GM12892 (cell line): ENCODE measurements at places on chromosomes 6 and 20.

DNA sequence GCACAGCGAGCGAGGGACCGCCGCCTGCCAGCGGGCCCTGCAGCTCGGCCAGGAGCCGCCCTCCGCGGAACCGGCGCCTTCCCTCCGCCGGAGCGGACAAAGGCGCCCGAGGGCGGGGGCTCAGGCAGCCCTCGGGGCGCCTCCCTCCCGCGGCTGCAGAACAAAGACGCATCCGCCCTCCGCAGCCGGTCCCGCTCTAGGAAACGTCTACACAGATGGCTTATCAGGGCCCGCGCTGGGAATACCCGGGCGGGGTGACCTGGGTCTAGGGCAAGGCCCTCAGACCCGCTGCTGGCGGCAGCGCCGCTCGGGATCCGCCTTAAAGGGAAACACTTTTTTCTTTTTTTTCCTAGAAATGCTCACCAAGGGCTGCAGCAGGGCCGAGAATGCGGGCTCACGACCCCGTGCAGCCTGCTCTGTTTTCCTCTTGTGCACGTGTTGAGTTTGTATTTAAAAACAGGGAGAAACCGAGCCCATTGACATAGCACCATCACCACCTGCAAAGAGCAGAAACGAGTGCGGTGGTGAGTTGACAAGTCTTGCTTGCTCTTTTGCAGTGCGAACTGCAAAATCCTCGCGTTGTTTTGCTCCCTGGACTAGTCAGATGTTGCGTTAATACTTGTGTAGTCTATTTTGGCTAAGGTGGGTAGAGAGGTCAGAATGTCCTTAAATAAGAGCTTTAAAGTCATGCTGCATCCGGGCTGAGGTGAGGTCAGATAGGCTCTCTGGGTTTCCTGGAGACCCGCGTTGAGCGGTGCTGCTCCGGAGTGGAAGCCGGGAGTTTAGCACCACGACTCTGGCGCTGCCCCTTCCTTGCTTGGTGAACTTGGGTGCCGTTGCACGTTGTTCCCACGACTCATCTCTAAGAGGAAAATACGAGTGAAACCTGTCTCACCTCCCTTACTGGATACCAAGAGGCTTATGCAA is 1.1 kb upstream of the RPS6KA2 start:
- peak; percentile 50 for DNase-seq

DNA sequence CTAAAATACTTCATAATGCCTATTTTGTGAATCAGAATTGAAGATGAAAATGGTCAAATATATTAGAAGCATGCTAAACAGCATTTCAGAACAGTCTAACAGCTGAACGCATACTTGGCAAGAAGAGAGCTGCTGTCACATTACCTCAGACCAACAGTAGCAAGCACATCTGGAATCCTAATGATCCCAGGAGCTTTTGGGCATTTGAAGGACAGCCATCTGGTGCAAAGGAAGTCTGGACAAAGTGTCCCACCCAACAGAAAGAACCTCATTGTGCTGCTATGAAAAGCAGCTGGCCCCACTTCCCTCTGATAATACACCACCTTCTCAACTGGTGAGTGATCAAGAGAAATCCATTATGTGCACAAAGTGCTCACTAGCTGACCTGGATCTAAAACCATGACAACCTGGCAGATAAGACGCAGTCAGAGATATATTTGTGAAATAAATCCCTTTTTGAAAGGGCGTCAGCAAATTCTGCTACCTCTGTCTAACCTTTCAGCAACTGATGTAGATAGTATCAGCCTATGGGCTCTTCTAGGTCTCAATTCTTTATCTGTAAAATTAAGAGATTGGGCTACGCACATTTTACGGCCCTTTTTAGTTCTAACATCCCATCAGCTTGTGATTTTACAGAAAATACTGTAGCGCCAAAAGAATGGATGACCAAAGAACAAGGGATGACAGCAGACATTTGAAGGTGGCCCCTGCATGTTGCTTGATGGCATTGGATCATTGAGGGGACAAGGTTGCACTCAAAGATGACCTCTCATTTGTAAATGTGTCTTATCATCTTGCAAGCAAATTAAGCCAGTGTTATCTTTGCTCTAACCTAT is 78.7 kb downstream of the SGK1 start:
- no peak for DNase-seq

DNA sequence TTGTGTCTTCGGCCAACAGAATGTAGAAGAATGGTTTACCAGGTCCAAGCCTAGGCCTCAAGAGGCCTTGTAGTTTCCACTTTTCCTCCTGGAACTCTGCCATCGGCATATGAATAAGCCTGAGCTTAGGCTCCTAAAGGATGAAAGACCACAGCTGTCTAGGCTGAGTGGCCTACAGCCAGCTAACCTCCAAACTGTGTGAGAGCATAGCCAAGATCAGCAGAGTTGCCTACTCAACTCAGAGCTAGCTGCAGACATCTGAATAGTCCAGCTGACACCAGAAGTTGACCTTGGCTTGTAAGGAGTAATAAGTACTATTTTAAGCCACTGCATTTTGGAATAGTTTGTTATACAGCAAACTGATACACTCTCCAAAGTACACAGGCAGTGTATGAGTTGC is 52.6 kb upstream of the SMIM29 start:
- DNase-seq: no peak

- no peak for DNase-seq
Observed at GRCh38 chr6:45698046-45698445, 317.6 kb downstream of the CLIC5 start.

GRCh38 chr6:44063561-44064059 is 63.6 kb downstream of the MRPL14 start:
- DNase-seq: no peak

DNA sequence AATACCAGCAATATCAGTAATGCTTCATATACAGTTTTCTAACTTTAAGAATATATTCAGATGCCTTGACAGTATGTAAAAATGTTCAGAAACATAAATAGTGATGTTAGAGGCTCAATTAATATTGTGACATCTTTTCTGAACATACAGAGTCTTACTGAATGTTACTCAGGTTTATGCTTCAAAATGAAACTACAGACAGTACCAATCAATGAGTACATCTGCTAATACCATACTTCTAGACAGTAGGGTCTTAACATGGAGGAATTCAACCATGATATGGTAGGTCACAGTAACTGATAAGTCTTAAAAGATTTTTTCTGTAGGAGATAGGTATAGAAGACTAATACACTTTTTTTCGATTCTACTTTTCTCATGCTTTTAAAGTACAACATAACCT is 8.3 kb downstream of the GCLC start:
- DNase-seq: no peak

GRCh38 chr6:148557796-148558321 is 189.0 kb upstream of the UST start:
- no peak for DNase-seq

- no peak for DNase-seq
Observed at GRCh38 chr6:81465859-81466258, 286.6 kb downstream of the TENT5A start.

- DNase-seq: no peak
Observed at GRCh38 chr20:44253528-44253927, 6.4 kb downstream of the GDAP1L1 start.

DNA sequence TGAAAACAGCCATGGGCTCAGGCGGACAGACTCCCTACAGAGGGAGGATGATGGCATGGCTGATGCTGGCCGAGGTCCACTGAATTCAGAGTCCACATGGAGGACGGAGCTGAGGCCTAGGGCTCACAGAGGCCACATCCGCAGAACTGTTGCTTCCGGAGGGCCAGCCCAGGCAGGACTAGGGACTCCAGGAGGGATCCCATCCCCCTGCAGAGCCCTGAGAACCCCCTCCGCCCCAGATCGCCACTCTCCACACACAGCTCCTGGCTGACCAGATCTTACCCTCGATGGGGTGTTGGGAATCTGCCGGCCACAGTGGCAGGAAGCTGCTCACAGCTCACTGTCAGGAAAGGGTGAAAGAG is 399.2 kb downstream of the TAF4 start:
- no peak for DNase-seq
